ENCODE measurements at places on chromosomes 11 and 22. TPM values are rescaled to one million over a fixed set of nuclear protein-coding genes. Genes with fewer than 3 reads are reported as not detected.

GRCh38 chr11:70142221-70142875 lies 60.7 kb upstream of the FADD start:
- H3K36me3 ChIP-seq: no peaks in the 10 kb centered on the region
- H3K4me1 ChIP-seq: no peaks in the 10 kb centered on the region
- H3K4me3 ChIP-seq: no peak overlapping the region

GRCh38 chr11:26778000-26778757 lies 56.3 kb upstream of the SLC5A12 start:
- no peaks in the 10 kb centered on the region for H3K27me3 ChIP-seq
- H3K4me3 ChIP-seq: peak overlapping the region; percentile 12
- DNase-seq: peak; percentile 62
- peak overlapping the region; percentile 45 for H3K27ac ChIP-seq
- no peaks in the 10 kb centered on the region for H3K36me3 ChIP-seq

PRR33 gene
- total RNA-seq: not detected

ADM2 gene
- total RNA-seq: 5.8 TPM

GRCh38 chr11:96342014-96342960 lies 708 bp downstream of the MAML2 start:
- peak; percentile 55 for DNase-seq
- no peaks in the 10 kb centered on the region for H3K36me3 ChIP-seq
- H3K27me3 ChIP-seq: no peaks in the 10 kb centered on the region

DEUP1 gene
- total RNA-seq: under 0.01 TPM

DNA sequence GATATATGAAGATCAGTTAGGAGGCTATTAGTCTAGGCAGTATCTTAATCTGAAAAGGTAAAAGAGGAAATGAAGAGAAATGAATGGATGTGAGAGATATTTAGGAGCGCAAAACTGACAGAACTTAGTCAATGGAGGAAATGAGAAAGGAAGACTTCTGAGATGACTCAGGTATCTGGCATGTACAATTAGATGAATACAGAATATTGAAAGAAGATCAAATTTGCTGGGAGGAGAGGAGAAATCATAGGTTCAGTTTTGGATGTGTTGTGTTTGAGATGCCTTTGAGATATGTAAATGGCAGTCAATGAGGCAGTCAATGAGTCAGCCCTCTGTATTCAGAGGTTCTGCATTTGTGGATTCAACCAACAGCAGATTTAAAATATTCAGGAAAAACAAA lies 42.9 kb upstream of the GAB2 start:
- no peak overlapping the region for H3K4me3 ChIP-seq
- no peaks in the 10 kb centered on the region for H3K27me3 ChIP-seq
- no peak overlapping the region for H3K27ac ChIP-seq

DNA sequence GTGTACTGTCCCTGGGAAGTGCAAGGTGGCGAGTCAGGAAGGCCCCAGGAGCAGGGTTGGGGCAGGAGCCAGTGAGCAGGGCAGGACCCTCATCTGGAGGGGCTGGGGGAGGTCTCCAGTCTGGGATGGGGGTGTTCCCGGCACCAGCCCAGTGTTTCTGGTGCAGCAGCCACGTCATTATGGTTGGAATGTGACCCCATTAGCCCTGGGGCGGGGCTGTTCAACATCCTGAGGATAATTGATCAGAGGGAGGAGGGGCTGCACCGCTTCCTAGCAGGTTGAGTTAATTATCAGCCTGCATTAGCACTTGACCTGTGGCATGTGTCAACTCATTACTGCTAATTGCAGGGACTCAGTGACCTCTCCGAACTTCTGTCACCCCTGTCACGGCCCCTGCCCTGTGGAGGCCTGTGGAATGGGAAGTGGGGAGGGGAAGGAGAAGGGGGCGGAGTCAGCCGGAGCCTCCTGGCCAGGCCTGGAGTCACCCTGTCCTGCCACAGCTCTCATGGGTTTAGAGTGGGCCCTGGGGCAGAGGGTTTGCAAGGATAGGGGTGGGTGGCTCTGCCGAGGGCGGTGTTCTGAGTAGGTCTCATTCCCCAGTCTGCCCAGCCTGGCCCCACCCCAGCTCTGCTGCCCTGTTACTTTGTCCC lies 52.8 kb upstream of the CCDC188 start:
- peaks cover 12% of the 10 kb centered on the region for H3K27me3 ChIP-seq
- peak overlapping the region; percentile 54 for H3K27ac ChIP-seq
- peak; percentile 45 for DNase-seq
- H3K36me3 ChIP-seq: no peaks in the 10 kb centered on the region
- H3K4me1 ChIP-seq: peaks cover 26% of the 10 kb centered on the region
- H3K4me3 ChIP-seq: no peak overlapping the region

All from fibroblast of lung (primary cell).